ENCODE measurements at places on chromosomes 3 and 15.

DNA sequence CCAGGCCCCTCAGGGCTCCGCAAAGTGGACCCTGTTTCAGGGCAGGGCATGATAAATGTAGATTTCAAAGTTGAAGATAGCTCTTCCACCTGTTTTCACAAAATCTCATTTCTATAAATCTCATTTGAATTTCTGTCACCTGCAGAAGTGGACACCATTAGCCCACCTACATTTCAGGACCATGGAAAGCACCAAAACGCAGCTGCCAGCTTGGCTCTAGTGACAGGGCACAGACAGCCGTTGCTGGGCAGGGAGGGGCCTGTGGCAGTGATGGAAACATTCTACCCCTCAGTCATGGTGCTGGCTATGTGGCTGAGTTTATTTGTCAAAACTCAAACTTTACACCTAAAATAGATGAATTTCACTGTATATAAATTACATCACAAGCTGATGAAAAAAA is 40.4 kb downstream of the PRR23E start:
- no peak for DNase-seq

- DNase-seq, result no peak
These were observed 40.5 kb downstream of the ZIC1 start for GRCh38 chr3:147449669-147450068.

- no peak for DNase-seq
These were observed 437.4 kb downstream of the NR2F2 start for GRCh38 chr15:96767703-96768434.

GRCh38 chr15:101055411-101055810 is 136.3 kb downstream of the LRRK1 start:
- DNase-seq, result no peak

DNA sequence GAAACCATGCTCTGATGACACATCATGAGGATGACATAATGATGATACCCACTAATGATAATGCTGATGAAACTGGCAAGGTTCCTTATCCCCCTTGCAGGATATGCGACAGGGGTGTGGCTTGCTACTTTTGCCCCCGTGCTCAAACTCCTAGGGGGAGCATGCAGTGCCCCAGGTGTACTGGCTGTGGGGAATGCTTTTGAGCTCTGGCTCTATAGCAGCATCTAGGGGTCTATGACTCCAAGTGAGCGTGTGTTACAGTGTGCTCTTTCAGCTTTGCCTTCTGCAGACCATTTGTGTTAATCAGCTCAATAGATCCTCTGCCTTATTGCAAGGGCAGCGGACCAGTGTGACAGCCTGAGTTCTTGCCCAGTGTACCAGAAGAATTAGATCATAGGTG is 1239.5 kb downstream of the SI start:
- DNase-seq, result no peak

- DNase-seq, result no peak
These were observed 69.1 kb downstream of the TTC23 start for GRCh38 chr15:99180086-99180963.

DNA sequence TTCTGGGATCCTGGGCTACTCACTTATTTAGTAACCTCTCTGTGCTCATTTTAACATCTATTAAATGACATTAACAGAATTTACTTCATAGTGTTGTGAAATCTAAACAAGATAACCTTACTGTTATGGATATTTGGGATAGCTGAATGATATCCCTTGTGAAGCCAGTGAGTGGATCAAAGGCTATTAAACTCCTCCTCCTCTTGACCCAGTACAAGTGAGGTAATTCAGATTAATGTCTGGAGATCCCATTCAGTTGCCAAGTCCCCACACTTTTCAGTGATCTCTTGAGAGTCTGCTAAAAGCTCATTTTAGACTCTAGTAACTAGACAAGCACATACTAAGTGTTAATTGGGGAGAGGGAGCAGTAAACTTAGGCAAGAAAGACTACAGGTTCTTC is 2.5 kb upstream of the ANKRD28 start:
- DNase-seq, result no peak

DNA sequence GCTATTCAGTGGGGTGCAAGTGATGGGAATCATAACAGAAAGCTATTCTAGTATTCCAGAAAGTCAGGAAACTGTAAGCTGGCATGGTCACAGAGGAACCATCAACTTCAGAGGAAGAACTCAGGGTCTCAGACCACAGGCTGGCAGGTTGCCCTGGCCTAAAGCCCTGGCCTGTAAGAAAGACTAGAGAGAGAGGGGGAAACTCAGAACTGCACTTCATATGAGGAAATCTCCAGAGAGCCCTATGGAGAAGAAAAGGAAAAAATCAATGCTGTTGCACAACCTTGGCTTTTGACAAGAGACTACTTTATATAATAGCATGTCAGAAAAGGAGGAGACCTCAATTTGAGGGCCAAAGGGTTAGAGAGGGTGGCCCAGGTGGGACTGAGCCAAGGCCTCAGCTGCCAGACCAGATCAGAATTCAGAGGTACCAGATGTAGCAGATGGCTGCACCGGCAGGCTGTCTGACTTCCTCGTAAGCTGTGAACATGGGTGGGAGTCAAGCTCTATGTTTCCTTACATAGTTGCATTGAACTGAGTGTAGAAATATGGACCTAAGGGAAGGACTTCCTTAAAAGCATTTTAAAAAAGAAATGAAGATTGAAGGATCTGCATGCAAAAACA is 333.8 kb downstream of the PDCD6IP start:
- DNase-seq, result peak; percentile 39

DNA sequence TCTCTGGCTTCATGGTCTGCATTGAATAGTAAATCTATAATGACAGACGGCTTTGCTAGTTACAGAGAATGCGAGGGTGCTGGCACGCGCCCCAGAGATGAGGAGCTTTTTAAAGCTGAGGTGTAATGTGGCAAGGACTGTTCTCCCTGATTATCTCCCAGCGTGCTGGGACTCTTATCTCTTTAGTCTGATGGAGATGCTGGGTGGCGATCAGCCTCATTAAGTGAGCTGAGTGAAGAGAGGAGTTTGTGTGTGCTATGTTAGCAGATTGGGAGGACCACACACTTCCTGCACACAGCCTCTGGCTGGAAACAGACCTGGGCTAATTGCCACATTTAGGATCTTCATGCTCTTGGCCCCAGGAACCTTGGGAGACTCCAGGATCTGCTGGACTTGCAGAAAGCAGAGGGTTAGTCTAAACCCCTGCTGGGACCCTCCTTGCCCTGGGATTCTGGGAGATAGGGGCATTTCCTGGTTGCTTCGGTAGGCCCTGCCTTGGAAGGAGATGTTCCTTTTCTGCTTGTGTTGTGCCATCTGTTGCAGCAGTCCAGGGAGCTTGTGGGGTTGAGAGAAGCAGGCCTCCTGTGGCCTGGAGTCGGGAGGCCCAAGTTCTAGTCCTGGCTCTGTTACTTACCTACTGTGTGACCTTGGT is 15.0 kb downstream of the PDIA5 start:
- DNase-seq, result no peak

DNA sequence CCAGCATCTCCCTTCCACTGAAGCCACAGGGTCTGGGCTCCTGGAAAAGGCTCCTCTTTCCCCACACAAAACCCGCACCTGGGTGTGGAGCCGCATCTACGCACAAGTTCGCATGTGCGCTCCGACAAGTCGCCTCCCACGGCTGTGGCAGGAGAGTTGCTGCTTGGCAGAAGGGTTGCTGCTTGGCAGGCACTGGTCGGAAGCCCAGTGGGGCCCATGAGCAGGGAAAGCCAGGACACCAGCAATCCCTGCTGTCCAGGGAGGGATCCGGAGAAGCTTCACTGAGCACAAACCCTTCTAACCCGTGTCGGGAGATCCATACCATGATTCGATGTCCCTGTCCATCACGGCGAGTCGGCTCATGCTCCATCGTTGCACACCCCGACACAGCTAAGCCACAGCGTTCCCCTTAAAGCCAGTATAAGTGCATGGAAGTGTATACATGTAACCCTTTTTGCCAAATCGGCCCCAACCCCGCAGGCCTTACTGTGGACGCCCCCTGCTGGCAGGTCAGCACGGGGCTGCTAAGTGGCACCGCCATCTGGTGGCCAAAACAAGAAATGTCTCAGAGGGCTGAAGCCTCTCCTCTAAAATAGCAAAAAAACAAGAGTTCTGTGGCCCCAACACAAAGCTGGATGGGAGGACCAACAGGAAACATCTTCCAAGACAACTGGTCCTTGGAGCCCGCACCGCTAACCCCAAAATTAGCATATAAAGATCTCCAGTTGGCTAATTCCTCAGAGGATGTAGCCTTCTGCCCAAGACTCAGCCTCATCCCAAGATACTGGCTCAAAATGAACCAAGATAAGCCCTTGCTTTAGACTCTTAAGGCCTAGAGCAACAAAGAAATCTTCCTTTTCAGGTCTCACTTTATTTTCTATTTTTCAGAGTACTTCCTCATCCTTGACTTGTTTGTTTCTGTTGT is 8.3 kb downstream of the ANKRD63 start:
- DNase-seq, result peak; percentile 74

- peak; percentile 83 for DNase-seq
These were observed 75.0 kb upstream of the RNU6-1 start for GRCh38 chr15:67914537-67915460.

GRCh38 chr15:77626002-77626401 is 6.7 kb downstream of the LINGO1 start:
- no peak for DNase-seq

GRCh38 chr3:134991003-134991402 is 195.9 kb downstream of the EPHB1 start:
- DNase-seq, result no peak

- DNase-seq, result no peak
These were observed 78.2 kb downstream of the TPRG1 start for GRCh38 chr3:189249987-189250386.

DNA sequence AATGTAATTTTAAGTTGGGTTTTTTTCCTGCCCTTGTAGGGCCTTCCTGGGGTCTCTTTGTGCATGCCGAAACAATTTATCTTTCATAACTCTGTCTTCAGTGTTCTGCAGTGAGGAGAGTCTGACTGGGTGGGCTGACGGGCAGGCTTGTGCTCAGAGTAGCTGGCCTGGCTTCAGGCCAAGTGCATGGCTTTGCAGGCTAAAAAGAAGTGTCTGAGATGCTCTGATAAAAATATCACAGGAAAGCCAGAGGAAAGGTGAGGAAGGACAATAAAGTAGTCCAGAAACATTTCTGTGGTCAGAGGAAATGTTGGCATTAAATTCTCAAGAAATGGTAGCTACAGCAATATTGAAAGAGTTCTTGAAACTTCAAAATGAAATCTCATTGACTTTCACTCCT is 25.5 kb downstream of the ST3GAL6 start:
- DNase-seq, result no peak

GRCh38 chr15:34754674-34755418 is at the start of gene GJD2:
Gene GJD2 (minus strand): TSS chr15:34754998. CDS start chr15:34754488, 510 bp downstream.
- no peak for DNase-seq

DNA sequence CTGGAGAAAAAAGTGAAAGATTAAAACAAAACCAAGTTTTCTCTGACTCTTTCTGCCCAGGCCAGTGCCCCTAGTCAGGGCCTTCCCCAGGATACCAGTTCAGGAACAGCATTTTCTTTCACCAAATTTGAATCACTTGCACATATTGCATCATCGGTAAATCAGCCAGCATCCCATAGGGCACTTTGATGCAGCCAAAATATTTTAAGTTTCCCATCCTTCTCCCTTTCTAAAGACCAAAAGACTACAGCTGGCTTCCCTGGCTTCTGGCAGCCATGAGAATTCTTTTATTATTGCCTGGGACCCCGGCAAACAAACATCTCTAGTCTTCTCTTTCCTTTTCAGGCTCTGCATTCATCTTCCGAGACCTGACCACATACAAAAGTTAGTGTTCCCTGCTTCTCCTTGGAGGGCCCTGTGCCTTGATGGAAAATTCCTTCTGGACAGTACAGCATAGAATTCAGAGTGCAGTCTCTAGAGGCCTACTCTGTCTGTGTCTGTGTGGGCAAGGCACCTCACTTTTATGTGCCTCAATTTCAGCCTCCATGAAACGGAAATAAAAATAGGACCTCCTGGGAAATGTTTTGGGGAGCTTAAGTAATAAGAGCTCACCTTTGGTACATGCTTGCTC is 348.0 kb downstream of the VPS13C start:
- DNase-seq, result no peak

GRCh38 chr3:170414202-170414663 is 4.4 kb upstream of the CLDN11 start:
- DNase-seq, result peak; percentile 67

DNA sequence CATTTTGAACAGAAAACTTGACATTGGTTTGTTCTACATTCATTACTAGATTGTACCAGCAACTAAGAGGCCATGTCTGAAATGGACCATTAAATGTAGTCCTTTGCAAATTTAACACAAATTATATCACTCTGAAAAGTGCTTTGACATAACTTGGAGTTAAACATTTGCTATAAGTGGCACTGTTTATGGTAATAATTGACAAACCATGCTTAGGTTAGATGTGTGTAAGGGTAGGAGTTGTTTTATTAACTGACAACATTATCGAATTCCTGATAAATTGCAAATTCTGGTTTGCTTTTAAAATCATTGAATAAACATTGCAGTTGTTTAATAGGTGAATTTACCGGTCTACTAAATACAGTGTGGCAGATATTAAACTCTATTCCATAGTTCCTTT is 6.1 kb upstream of the TMEM207 start:
- no peak for DNase-seq

GRCh38 chr15:93312891-93313486 is 224.0 kb upstream of the RGMA start:
- peak; percentile 36 for DNase-seq

DNA sequence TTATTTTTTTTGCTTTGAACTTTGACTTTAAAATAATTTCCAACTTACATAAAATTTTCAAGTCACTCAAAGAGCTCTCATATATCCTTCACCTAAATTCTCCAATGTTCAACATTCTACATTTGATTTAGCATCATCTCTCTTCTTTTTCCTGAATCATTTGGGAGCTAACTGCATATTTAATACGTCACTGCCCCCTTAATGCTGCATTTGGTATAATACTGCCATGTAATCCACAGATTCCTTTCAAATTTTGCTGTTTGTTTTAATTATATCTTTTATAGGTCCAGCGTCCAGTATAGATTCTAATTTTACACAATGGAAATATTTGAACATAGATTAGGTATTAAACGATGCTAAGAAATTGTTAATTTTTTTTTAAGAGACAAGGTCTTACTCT is 2.3 kb upstream of the EIF2AK4 start:
- DNase-seq, result no peak

- DNase-seq, result peak; percentile 45
These were observed 8.0 kb downstream of the FYCO1 start for GRCh38 chr3:45987368-45988291.

- no peak for DNase-seq
These were observed 84.9 kb downstream of the NECTIN3 start for GRCh38 chr3:111156517-111156916.
